ENCODE measurements at places on chromosomes 11 and 22.

DNA sequence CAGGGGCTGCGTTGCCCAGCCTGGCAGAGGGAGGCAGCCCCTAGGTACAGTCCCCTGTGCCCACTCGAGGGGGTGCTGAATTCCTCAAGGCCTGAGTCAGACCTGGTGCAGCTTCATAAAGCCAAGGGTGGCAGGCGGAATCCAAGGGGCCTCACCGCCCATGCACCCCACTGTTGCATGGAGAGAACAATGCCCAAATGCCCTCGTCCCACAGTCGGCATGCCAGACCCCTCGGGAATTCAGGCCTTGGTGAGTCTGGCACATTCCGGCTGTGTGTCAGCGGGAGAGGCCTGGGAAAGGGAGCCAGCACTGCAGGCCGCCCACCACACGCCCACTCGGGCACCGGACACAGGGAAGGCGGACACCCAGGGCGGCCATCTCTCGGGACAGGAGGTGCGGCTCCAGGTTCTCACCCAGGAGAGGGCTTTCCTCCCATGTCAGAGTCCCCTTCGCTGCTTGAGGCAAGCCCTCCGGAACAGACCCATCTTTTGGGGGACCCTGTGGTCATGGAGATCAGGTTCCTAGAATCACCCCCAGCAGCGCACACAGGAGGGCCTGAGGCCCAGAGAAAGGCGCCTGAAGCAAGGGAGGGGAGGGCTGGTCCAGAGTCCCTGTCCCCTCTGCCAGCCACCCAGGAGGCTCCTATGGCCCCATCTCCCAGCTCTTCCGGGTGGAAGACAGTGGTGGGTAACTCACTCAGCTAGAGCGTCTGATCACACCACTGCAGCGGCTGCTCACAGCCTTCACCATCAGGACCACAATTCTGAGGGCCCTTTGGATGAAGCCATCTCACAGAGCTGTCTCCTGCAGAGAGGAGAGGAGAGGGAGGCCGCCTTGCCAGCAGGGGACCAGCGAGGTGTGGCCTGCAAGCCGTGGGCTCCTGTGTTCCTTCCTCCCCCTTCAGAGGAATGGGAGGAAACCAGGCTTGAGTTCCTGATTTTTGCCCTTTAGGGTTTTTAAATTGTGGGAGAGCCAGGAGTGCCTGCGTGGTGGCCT lies 31.6 kb upstream of the KCNQ1OT1 start:
- DNase-seq: no peak

DNA sequence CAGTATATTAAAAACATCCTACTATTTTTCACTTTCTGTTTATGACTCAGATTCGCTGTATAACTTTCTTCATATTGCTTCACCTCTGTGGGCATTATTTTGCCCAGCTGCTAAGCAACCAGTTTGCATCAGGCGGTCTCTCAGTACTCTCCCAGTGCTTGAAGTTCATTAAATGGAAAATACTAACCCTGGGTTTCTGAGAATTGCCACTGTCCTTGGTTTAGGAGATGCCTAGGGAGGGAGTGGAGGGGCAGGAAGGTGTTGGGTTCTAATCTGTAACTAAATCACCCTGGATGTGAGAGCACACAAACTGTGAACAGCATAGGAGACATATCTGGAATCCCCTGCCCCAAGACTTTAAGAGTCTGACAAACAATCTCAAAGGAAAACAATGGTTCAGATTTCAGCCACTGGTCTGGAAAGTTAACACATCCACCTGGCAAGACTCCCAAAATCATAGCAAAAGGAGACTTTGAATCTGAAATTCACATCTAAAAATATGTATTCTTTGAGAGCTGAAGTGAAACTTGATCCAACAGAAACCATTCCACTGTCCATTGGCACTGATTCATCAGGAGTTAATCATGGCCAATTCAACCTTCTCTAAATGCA lies 540.0 kb downstream of the SOX6 start:
- no peak for DNase-seq

GRCh38 chr11:90187839-90188238 lies 35.0 kb downstream of the CHORDC1 start:
- no peak for DNase-seq

GRCh38 chr11:116640641-116641402 lies 132.0 kb downstream of the BUD13 start:
- no peak for DNase-seq

- DNase-seq: no peak
Measured at GRCh38 chr22:40202225-40202944, 24.7 kb downstream of the TNRC6B start.

GRCh38 chr11:76632492-76632891 lies 38.1 kb downstream of the LRRC32 start:
- no peak for DNase-seq

- no peak for DNase-seq
Measured at GRCh38 chr22:28864878-28865596, 18.3 kb upstream of the ZNRF3 start.

- peak; percentile 49 for DNase-seq
Measured at GRCh38 chr11:57460022-57460757, at the start of gene RTN4RL2. Gene RTN4RL2 (plus strand): TSS chr11:57460528. CDS start chr11:57460866, 338 bp downstream.

DNA sequence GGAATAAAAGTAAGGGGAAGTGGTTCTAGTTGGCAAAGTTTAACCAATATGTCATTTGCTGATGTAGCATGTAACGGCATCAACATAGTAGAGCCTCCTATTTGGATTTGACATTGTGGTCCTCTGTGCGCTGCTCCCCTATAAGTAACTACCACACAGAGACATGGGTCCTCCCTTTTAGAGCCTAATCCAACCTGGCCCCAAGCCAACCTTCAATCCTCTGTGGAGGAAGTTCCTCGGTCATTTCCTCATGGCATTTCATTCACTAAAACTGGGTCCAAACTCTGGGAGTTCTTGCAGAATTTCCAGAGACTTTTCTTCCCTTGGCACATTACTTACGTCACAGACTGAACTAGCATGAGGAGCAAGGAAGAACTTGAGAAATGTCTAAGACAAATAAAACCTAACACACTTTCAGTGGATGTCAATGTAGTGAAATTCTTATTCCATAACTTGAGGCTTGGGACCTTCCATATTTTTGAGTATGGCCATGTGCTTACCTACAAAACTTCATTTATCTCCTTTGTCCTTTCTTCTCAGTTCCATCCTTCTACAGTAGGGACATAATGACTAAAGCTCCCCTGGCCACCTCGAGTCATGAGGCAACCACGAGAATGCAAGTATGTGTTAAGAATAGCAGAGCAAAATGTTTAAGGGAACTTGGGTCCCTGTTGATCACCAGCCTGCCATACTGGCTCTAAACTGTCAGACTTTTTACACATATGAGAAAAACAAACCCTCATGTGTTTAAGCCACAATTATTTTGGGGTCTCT lies 34.7 kb downstream of the MMP20 start:
- DNase-seq: no peak

GRCh38 chr22:27317096-27317495 lies 484.5 kb downstream of the MN1 start:
- DNase-seq: no peak

DNA sequence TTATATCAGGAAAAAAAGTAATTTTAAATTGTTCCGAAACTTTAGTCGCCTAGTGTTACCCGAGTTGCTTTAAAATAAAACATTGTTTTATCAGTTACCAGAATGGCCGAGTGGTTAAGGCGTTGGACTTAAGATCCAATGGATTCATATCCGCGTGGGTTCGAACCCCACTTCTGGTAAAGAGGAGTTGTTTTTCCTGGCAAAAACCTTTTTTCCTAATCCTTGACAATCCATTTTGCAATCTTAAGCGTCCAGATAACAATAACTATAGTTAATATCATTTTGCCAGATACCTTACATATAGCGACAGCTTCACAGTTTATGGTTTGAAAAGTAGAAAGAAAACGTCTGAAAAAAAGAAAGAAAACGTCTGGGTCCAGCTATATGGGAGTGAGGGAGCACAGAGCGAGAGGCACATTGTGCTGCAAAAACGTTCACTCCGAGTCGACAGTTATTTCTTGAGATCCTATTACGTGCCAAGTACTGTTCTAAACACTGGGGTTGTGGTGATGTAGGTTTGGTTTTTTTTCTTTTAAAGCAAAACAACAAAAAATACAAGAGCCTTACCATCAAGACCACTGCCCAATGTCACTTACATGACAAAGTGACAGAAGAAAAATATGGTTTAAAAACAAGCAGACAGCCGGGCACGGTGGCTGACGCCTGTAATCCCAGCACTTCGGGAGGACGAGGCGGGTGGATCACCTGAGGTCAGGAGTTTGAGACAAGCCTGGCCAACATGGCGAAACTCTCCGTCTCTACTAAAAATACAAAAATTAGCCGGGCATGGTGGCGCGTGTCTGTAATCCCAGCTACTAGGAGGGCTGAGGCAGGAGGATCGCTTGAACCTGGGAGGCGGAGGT lies 40.6 kb downstream of the OR4D9 start:
- DNase-seq: no peak

DNA sequence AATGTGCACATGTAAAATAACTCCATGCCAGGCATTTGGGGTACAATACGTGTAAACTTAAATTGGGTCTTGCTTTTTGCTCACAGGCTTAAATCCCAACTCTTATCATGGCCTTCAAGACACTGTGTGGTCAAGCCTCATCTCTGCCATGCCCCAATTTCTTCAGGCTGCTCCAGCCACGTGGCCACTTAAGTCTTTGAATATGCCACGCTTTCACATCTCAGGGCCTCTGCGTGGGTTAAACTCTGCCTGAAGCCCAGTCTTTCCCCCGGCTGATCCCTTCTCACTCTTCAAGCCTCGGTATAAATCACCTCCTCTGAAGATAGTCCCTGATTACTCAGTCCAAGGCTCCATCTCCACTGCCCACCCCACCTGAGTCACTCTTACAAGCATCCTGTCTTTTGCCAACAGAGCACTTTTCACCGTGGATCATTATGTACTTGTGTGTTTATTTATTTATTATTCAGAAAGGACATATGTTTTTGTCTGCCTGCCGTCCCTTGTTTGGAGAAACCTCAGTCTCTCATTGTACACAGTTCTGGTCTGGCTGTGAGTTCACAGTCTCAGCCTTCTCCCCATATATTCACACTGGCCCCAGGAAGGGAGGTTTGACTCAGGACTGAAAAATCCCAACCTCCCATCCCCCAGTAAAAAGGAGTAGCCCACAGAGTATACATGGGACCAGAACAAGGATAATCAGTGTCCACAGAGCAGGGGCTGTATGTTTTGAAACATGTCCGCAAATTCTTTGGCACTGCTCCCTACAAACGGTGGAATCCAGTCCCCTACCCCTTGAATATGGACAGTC lies 344.7 kb downstream of the MN1 start:
- no peak for DNase-seq

DNA sequence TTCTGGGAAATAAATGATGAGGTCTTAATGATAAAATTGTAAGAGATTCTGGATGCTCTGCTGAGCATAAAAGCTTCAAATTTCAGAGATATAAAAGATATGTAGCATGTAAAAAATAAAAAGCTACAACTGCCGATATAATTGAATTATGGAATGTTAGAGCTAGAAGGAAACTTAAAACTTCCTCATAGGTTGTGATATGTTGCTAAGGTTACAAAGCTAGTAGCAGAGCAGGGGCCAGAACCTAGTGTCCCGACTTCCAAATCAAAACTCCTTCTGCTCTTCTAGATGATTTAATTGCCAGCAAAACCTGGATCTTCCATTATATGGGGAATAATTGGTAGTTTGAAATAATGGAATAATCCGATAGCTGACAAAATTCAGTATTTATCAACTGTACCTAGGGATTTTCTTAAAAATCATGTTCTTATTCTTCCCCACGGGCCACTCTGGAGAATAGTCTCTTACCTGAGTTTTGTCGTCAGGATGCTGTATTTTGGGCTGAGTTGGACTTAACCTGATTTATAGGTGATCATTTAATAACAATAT lies at the start of gene ASCL3:
TSS of gene ASCL3 (minus strand) at position 499 of the 549 bp plus-strand sequence. CDS start 4,855 bp downstream, outside the sequence.
- no peak for DNase-seq

- DNase-seq: no peak
Measured at GRCh38 chr11:82315093-82315492, 418.6 kb downstream of the FAM181B start.

DNA sequence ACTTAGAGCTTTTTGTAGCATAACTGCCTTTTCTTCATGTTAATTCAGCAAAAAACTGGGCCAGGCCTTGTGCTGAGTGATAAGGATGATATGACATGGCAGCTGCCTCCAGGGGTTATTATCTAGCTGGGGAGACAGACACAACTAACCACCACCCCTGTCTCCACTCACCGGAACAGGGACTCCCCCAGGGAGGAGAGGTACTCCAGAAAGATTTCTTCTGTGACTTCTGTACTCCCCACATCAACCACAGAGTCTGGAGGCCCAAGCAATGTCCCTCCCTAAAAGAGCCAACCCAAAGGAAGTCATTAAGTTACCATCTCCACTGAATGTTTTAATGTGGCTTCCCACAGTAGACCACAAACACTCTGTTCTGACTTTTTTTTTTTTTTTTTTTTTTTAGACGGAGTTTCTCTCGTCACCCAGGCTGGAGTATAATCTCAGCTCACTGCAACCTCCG lies 14.3 kb upstream of the PMM1 start:
- no peak for DNase-seq

- no peak for DNase-seq
Measured at GRCh38 chr11:27592098-27592780, 85.7 kb upstream of the LIN7C start.

DNA sequence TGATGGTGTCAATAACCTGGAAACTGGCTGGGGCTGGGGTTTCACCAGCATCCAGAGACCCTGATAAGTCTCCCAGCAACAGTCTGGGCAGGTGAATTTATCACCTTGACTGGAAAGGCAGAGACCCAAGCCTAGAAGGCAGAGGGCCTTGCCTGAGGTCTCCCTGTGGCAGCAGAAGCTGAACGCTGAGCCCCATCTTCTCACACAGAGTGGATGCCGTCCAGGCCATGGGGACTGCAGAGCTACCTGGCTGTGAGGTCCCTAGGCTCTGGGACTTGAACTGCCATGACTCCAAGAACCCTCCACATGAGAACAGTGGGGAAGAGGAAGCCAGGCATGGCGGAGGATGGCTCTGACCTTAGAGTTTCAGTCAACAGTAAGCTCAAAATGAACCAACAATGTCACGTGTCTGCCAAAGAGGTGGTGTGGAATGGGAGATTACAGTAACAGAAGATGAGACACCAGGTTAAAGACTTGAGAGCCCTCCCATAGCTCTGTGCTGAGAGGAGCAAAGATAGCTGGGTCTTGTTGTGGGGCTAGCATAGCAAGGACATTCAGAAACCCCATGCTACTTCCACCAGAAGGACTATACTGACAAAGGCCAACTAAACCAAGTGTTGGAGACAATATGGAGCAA lies 79.1 kb upstream of the LINC01488 start:
- no peak for DNase-seq

DNA sequence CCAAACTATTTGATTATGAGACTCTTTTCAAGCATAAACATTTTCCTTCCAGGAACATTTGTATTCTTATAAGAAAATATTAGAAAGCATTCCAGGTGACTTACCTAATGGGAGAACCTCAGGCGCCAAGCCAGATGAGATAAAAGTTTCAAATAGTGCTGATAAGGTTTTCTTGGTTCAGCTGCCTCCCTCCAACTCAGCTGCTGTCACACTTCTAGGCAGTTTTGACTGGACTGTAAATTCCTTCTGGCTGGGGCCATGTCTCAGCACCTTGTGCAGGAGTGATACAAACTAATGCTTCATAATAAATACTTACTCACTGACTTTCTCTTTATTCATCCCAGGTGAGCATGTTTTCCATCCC lies 131.1 kb downstream of the MED15 start:
- DNase-seq: no peak

- peak; percentile 16 for DNase-seq
Measured at GRCh38 chr11:32312865-32313403, 122.4 kb downstream of the WT1 start.

All from activated naive CD4-positive, alpha-beta T cell treated with anti-CD3 and anti-CD28 coated beads, Interleukin-2, amount 50 U/mL, for 16 hours (primary cell).